AML-193 (cell line): ENCODE measurements at places on chromosomes 5 and 9.

DNA sequence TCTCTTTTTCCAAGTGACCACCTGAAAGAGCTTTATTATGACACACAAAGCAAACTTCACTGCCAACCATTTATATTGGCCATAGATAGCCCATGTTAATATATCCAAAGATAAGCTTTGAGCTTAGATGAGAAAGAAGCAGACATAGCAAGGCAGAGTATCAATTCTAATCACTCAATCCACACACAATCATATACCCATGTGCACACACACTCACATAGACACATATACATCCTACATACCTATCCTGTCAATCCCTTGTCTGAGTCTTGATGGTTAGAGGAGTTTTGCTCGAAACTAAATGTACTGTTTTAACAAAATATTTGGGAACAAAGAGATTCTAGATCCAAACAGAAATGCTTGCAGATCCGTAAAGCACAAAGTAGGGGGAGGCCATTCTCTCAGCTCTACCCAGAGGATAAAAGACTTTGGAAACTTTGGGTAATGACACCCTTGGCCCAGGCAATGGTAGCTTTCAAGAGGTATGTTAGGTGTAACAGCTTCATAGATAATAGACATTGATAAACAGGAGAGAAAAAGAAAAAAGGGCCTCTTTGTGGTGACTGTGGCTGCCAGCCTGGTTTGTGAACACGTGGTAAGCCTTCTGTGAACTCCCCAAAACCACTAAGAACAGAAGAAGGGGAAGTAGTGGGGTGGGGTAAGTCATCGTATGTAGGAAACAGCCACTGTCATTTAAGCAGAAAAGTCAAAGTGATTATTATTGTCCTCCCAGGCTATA lies 121.6 kb downstream of the TLR4 start:
- DNase-seq: peak; percentile 84

DNA sequence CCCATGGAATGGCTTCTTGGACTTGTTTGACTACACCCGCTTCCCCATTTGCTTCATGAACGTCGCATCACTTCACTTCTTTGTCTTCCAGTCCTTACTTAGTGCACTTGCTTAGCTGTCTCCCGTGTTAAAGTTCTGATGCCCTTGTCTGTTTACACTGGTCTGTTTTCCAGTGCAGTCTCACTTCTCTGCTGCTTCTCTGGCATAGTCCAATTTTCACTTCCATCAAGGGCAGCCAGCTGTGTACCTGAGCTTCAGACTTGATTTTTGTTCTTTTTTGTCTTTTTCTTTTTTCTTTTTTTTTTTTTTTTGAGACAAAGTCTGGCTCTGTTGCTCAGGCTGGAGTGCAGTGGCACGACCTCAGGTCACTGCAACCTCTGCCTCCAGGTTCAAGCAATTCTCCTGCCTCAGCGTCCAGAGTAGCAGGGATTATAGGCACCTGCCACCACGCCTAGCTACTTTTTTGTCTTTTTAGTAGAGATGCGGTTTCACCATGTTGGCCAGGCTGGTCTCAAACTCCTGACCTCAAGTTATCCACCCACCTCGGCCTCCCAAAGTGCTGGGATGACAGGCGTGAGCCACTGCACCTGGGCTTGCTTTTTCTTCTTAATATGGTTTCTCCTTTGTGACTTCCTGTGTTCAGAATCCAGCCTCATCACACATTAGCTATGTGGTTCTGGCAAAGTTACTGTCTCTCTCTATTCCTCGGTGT lies 75.4 kb downstream of the LRRC70 start:
- no peak for DNase-seq

GRCh38 chr9:105171589-105171988 lies 72.9 kb upstream of the SLC44A1 start:
- no peak for DNase-seq

GRCh38 chr9:78557540-78557939 lies 260.6 kb downstream of the PSAT1 start:
- no peak for DNase-seq

GRCh38 chr9:130297371-130297770 lies 31.8 kb downstream of the HMCN2 start:
- no peak for DNase-seq

GRCh38 chr5:90488791-90489190 lies 14.1 kb downstream of the POLR3G start:
- no peak for DNase-seq

GRCh38 chr5:10563945-10564837 lies at the start of gene ANKRD33B:
TSS of gene ANKRD33B (plus strand) at chr5:10564070. CDS start at chr5:10564468, 398 bp downstream.
- DNase-seq: peak; percentile 63

DNA sequence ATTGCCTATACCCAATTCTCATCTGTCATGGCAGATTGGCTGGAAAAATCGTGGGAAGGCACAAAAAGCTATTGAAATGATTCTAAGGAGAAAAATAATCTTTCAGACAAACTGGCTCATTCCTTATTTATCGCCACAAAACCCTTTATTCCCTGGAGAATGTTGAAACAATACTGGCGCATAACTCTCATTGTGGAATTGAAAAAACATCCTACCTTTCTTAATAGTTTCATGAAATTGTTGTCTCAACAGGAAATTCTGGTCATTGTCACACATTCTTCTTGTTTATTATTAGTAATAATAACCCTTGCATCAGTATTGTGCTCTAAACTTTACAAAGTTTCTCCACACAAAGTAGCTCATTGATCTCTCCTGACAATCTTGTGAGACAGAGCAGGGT lies 48.9 kb upstream of the COL15A1 start:
- no peak for DNase-seq

GRCh38 chr9:708182-708550 lies 133.3 kb upstream of the DMRT1 start:
- DNase-seq: peak; percentile 10

GRCh38 chr9:123238365-123238764 lies 30.0 kb downstream of the STRBP start:
- no peak for DNase-seq

DNA sequence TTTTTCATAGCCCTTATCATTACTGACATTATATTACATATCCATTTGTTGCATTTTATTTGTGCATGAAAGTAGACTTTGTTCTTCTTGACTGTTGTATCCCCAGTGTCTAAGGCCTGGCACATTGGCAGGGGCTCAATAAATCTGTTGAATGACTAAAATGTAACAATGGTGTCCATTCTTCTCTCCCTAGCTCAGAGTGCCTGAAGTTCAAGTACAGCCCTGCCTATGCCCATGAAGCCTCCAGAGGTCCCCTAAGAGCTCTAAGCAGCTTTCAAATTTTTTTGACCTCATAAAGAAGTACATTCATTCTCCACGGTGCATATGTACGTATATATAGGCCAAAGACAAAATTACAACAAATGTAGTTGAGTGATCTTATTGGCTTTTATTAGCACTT lies 4.2 kb upstream of the BSPRY start:
- no peak for DNase-seq

DNA sequence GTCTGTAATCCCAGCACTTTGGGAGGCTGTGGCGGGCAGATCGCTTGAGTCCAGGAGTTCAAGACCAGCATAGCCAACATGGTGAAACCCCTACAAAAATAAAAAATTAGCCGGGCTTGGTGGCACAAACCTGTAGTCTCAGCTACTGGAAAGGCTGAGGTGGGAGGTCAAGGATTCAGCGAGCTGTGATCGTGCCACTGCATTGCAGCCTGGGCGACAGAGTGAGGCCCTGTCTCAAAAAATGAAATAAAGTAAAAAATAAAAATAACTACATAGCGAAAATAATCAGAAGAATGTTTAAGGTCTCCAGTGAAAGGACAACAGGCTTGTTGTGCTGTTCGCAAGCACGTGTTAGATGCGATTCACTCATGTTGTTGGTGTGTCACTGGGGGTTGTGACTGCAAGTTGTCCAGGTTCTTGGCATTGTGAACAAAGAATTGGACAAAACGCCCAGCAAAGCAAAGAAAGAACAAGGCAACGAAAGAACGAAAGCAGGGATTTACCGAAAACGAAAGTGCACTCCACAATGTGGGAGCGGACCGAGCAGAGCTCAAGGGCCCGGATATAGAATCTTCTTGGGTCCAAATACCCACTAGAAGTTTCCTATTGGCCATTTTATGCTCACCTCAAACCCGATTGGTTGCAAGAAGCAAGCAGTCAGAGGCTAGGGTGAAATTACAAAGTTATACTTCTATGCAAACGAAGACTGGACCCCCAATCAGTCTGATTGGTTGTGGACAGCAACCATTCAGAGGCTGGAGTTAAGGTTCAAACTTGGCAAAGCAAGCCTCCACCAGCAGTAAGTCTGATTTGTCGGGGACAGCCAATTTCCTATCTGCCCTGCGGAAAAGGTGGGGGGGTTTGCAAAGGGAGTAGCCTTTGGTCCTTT lies 844 bp upstream of the MCCC2 start:
- no peak for DNase-seq

- DNase-seq: no peak
Measured at GRCh38 chr5:172860520-172861443, 26.7 kb downstream of the ERGIC1 start.

DNA sequence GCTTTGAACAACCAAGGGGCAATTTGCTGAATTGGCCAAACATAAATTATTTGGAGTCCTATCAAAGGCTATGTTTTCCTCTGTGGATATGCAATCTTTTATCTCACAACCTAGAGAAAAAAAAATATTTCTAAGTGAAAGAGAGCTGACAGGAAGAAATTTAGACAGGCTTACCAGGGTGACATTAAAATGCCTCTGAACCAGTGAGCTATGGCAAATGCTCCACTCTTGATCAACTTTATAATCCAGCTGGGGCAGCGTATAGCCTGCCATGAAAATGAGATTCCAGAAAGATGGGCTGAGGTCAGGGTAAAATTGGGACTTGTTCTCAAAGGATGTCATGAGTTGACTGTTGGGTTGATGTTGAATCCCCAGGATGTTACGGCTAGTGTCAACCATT lies 399.3 kb upstream of the TRPC7 start:
- no peak for DNase-seq

GRCh38 chr9:105697871-105698270 lies 3.5 kb downstream of the TMEM38B start:
- no peak for DNase-seq

- no peak for DNase-seq
Measured at GRCh38 chr5:172952034-172952511, 7.2 kb upstream of the RPL26L1 start.

DNA sequence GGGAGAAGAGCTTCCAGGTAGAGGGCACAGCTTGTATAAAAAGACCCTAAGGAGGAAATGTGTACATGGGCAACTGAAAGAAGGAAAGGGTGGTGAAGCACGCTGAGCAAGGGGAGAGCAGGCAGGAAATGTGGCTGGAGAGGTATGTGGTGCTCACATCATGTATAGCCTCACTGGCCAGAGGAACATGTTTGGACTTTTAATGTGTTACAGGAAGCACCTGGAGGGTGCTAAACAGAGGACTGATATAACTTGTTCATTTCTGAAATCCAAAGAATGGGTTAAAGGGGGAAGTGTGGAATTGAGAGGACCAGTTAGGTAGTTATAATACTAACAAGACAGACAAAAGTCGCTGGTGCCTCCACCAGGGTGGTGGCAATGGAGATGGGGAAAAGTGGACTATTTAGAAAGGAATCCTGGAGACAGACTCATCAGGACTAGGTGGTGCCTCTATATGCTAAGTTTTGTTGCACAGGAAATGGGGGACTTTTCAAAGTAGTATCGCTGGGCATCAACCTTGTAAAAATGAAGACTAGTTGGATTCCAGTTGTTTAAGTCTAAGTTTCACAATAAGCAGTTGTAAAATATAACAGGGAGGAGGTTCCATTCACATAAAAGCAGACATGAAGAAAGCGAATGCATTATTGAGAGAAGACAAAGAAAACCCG lies 63.1 kb upstream of the CD180 start:
- no peak for DNase-seq

GRCh38 chr5:154221371-154221896 lies 30.9 kb downstream of the GALNT10 start:
- no peak for DNase-seq

GRCh38 chr5:163580516-163580915 lies 75.1 kb downstream of the MAT2B start:
- no peak for DNase-seq

DNA sequence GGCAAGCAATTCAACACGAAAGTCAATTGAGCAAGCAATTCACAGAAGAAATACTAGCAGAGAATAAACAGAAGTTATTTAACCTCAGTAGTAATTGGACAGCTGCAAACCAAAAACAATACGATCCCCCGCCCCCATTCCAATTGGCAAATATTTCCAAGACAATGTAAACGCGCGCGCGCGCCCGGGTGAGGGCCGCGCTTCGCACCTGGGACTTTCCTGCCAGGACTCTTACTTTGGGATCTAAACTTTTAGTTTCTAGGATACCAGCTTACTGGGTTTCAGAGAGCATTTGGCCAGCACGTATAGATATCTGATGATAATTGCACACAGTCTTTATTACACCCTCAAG lies 8.6 kb downstream of the RUFY1 start:
- DNase-seq: no peak
